ENCODE measurements at places on chromosomes 16 and 17. TPM values are rescaled to one million over a fixed set of nuclear protein-coding genes. Genes with fewer than 3 reads are reported as not detected.

The LRRC45 gene
- 16.5 TPM for total RNA-seq

- peak; percentile 82 for DNase-seq
- peaks cover 13% of the 10 kb centered on the region for H3K36me3 ChIP-seq
- H3K4me3 ChIP-seq: peak overlapping the region; percentile 95
- H3K27ac ChIP-seq: peak overlapping the region; percentile 99
- no peaks in the 10 kb centered on the region for H3K27me3 ChIP-seq
- H3K4me1 ChIP-seq: peaks cover 91% of the 10 kb centered on the region
These were observed 14.7 kb downstream of the RARA start for GRCh38 chr17:40323391-40324381.

The FOXL1 gene
- not detected for total RNA-seq

DNA sequence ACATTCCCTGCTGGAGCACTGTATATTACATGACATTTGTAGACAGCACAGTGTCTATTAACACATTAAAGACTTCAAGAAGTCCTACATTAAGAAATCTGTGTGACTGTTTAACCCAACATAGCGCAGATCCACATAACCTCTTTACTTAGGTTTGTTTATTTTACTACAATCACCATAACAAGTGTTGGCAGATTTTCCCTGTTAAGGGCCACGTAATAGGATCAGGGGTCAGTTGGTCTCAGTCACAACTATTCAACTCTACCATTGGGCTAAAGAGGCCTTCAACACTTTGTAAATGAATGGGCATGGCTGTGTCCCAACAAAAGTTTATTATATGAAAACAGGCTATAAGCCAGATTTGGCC is 51.3 kb upstream of the ADORA2B start:
- no peaks in the 10 kb centered on the region for H3K27me3 ChIP-seq
- H3K36me3 ChIP-seq: peaks cover 10% of the 10 kb centered on the region
- H3K27ac ChIP-seq: no peak overlapping the region
- H3K4me3 ChIP-seq: no peak overlapping the region

GRCh38 chr16:30186782-30187555 is 3.6 kb downstream of the CORO1A start:
- peak; percentile 89 for DNase-seq
- H3K4me1 ChIP-seq: peaks cover 21% of the 10 kb centered on the region
- peaks cover 43% of the 10 kb centered on the region for H3K36me3 ChIP-seq
- no peaks in the 10 kb centered on the region for H3K27me3 ChIP-seq
- peak overlapping the region; percentile 100 for H3K27ac ChIP-seq

The RAB37 gene
- total RNA-seq: 1.8 TPM

The ITGAX gene
- total RNA-seq: 1.6 TPM

DNA sequence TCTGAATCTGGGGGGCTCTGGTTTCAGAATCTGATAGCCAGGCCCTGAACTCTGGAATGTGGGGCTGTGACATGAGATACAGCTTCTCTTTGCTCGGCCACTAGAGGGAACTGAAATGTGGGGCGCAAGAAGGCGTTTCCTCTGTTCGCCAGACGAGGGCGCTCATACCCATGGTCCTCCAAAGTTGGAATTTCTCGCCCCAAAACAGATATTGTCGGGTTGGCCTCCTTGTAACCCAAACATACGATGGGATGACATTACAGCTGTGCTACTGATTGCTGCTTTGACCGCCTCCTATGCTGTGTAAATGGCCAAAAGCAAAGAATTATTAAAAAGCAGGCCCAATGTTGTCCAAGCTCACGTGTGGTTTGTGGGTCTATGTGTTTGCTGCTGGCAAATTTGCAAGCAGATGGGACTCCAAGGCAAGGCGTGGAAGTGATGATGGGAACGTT is 13.1 kb upstream of the MSI2 start:
- H3K4me3 ChIP-seq: no peak overlapping the region
- H3K27me3 ChIP-seq: no peaks in the 10 kb centered on the region
- no peak overlapping the region for H3K27ac ChIP-seq
- DNase-seq: peak; percentile 66

The KREMEN2 gene
- not detected for total RNA-seq

DNA sequence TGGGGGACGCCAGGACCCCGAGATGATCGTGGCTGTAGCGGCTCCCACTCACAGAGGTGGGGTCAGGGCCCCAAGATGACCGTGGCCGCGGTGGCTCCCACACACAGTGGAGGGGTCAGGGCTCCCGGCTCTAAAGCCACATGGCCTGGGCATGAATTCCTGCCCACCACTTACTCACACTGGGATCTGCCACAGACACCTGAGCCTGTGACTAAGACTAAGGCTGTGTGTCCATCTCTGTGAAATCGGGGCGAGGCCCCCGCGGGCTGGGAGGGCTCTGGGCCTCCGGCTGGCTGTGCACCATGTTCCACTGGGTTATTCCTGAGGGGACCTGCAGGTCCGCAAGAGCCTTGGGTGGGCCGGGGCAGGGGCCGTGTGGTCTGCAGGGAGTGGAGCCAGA is 18.5 kb downstream of the ZFPM1 start:
- H3K4me1 ChIP-seq: peaks cover 31% of the 10 kb centered on the region
- no peak overlapping the region for H3K4me3 ChIP-seq
- no peak overlapping the region for H3K27ac ChIP-seq
- no peak for DNase-seq
- H3K36me3 ChIP-seq: peaks cover 1% of the 10 kb centered on the region

The KRTAP4-3 gene
- total RNA-seq: not detected

DNA sequence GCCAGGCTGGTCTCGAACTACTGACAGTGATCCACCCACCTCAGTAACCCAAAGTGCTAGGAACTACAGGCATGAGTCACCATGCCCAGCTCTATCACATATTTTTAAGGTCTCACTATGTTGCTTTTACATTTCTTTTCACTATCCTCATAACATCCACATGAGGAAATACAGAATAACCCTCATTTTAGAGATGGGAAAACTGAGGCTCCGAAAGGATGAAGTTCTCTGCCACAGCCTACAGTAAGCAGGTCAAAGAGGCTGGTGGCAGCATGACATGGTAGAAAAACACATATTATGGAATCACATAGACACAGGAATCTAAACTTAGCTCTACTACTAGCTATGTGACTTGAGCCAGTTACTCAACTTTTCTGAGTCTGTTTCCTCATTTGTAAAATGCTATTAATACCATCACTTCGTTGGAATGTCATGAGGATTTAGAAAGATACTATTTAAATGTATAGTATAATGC is 32.2 kb downstream of the APPBP2 start:
- H3K4me3 ChIP-seq: no peak overlapping the region
- H3K36me3 ChIP-seq: peaks cover 71% of the 10 kb centered on the region
- no peaks in the 10 kb centered on the region for H3K27me3 ChIP-seq
- no peak overlapping the region for H3K27ac ChIP-seq
- no peaks in the 10 kb centered on the region for H3K4me1 ChIP-seq

The EME1 gene
- 34.0 TPM for total RNA-seq

GRCh38 chr16:3144321-3144983 is 9.6 kb downstream of the ZNF213 start:
- H3K27ac ChIP-seq: no peak overlapping the region
- no peak for DNase-seq
- no peaks in the 10 kb centered on the region for H3K27me3 ChIP-seq
- H3K4me3 ChIP-seq: no peak overlapping the region
- peaks cover 5% of the 10 kb centered on the region for H3K4me1 ChIP-seq

GRCh38 chr16:35565626-35566025 is 2106.2 kb downstream of the TP53TG3F start:
- H3K4me1 ChIP-seq: no peaks in the 10 kb centered on the region
- no peaks in the 10 kb centered on the region for H3K36me3 ChIP-seq
- H3K27me3 ChIP-seq: no peaks in the 10 kb centered on the region
- no peak for DNase-seq
- no peak overlapping the region for H3K4me3 ChIP-seq
- H3K27ac ChIP-seq: no peak overlapping the region

GRCh38 chr16:54320697-54321340 is 34.2 kb upstream of the IRX3 start:
- H3K27ac ChIP-seq: no peak overlapping the region
- no peak for DNase-seq
- no peaks in the 10 kb centered on the region for H3K36me3 ChIP-seq
- no peaks in the 10 kb centered on the region for H3K27me3 ChIP-seq

GRCh38 chr16:2584729-2585650 is 47.2 kb downstream of the PDPK1 start:
- peaks cover 2% of the 10 kb centered on the region for H3K4me1 ChIP-seq
- no peak for DNase-seq
- H3K27me3 ChIP-seq: no peaks in the 10 kb centered on the region
- no peak overlapping the region for H3K4me3 ChIP-seq

The ABCC11 gene
- 0.16 TPM for total RNA-seq

The PLA2G10 gene
- not detected for total RNA-seq

The PPP1R27 gene
- total RNA-seq: not detected

- peaks cover 7% of the 10 kb centered on the region for H3K27me3 ChIP-seq
- no peak for DNase-seq
- peaks cover 5% of the 10 kb centered on the region for H3K4me1 ChIP-seq
- no peak overlapping the region for H3K27ac ChIP-seq
- H3K4me3 ChIP-seq: no peak overlapping the region
These were observed 365.2 kb downstream of the C16orf95 start for GRCh38 chr16:86951831-86952598.

DNA sequence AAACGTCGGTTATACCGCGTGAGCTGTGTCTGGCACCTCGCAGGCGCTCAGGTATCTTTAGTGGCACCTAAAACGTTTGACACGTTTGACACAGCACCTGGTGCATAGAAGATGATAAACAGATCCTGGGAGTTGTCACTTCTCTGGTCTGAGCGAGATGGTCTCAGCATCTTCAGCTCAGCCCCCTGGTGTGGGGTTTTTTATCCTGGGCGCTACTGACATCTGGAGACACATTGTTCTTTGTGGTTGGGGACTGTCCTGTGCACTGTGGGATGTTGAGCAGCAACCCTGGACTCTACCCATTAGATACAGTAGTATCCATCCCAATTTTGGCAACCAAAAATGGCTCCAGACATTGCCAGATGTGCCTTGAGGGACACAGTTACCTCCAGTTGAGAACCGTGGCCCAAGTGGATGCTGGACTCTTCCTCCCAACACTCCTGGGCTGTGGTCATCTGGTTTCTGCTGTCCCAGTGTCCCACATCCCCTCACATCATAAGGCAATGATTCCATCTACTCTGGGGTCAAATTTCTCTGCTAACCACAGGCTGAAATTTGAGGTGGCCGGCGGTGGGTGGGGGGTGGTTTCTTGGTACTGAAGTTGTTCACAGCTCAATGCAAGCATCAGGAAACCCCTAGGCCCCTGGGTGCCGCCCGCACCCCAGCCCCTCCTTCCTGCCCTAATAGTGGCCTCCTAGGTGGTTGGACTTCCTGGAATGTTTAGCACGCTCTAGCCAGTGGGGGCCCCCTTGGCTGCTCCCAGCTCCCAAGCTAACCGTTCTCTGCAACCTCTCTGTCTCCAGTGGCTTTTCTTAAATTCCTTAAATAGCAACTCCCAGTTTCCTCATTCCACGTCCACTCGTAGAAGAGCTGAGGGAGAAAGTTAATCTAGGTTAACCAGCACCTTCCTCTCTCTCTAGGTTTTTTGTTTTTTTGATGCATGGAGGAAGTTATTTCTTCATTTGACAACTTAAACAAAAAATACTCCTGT is 124.8 kb downstream of the ABCC1 start:
- no peaks in the 10 kb centered on the region for H3K27me3 ChIP-seq
- no peak overlapping the region for H3K4me3 ChIP-seq
- H3K4me1 ChIP-seq: peaks cover 10% of the 10 kb centered on the region
- DNase-seq: no peak
- H3K36me3 ChIP-seq: peaks cover 24% of the 10 kb centered on the region
- H3K27ac ChIP-seq: no peak overlapping the region

The SPNS3 gene
- total RNA-seq: 11.7 TPM

DNA sequence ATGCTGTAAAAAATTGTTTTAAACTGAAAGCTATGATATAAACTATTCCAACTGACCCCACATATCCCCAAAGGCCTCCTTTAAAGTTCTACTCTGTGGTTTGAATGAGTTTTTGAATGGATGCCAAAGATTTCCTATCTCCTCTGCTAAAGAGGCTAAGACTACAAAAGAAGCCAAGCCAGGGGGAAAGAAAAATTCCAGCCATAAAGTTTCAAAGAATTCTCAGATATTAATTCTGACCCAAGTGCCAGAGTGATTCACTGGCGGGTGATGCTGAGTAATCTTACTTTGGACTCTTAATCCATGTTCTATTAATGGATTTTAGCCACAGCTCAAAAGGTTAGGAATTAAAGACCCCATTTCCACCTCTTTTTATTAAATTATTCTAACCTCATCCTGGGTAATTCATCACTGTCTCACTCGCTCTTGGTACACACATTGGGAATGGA is 60.7 kb downstream of the HS3ST3A1 start:
- H3K36me3 ChIP-seq: no peaks in the 10 kb centered on the region
- peaks cover 11% of the 10 kb centered on the region for H3K27me3 ChIP-seq
- DNase-seq: no peak
- H3K27ac ChIP-seq: no peak overlapping the region

DNA sequence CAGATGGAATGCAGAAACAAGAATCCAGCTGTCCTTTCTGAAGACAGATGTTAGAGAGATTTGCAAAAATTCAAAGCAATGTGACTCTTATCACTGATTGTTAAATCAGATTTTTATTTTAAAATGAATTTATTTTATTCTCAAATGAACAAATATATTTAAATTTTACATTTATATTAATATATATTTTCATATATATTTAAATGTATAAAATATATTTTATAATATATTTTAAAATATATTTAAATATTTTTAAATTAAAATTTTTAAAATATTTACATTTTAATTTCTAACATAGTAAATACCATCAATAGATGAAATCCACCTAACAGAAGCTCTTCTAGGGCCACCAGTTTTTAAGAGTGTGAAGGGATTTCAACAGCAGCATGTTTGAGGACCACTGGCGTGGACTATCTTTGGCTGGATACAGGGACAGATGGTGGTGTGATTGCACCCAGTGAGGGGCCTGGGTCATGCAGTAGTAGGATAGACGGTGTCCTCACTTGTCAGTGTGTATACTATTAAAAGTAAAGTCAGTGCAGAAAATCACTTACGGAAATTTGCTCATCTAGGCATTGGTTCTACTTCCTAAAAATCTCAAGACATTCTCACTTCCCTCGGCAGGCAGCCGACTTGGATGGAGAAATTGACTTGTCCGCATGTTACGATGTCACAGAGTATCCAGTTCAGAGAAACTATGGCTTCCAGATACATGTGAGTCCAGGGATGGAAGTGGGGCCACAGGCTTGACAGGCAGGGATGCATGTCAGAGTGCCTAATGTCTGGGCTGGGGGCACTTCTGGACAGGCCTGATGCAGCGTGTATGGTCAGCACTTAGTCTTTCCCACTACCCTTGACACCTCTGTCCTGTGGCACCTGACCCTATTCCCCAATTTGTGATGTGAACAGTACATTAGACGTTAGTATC is 56.3 kb downstream of the PLD6 start:
- H3K27ac ChIP-seq: no peak overlapping the region
- H3K27me3 ChIP-seq: no peaks in the 10 kb centered on the region
- DNase-seq: no peak
- H3K4me1 ChIP-seq: peaks cover 5% of the 10 kb centered on the region

The CCDC154 gene
- total RNA-seq: 1.3 TPM

- peak; percentile 11 for DNase-seq
- H3K4me3 ChIP-seq: no peak overlapping the region
- H3K27ac ChIP-seq: no peak overlapping the region
- no peaks in the 10 kb centered on the region for H3K36me3 ChIP-seq
- H3K27me3 ChIP-seq: peaks cover 4% of the 10 kb centered on the region
These were observed 82.9 kb upstream of the RCVRN start for GRCh38 chr17:9987779-9988585.

The SLC43A2 gene
- total RNA-seq: 3.7 TPM

GRCh38 chr16:63774302-63774701 is 1347.6 kb downstream of the CDH11 start:
- no peaks in the 10 kb centered on the region for H3K4me1 ChIP-seq
- no peaks in the 10 kb centered on the region for H3K36me3 ChIP-seq
- no peaks in the 10 kb centered on the region for H3K27me3 ChIP-seq

Data from activated naive CD8-positive, alpha-beta T cell treated with anti-CD3 and anti-CD28 coated beads for 36 hours (primary cell).